LHCN-M2 (cell line): ENCODE measurements at places on chromosomes 4 and X. TPM values are rescaled to one million over a fixed set of nuclear protein-coding genes. Genes with fewer than 3 reads are reported as not detected.

DNA sequence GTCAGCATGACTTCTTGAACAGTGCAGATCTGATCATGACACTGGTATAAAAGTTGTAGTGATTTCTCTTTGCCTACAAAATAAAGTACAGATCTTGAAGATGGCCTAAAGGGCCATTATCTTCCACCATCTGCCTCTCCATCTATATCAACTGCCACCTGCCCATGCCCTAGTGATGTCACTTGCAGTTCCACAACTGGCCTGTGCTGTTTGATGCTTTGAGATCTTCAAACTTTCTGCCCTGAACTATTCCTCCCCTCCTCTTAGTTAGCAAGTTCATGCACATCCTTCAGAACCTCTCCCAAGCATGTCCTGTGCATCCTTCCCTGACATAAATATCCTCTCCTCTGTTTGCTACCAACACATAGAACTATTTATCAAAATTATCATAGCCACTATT is 217.0 kb downstream of the SOWAHB start:
- no peak for DNase-seq

- peak; percentile 60 for DNase-seq
Observed at GRCh38 chr4:181143250-181143854, 1099.8 kb upstream of the TENM3 start.

Gene NLGN3
- total RNA-seq, result 0.06 and 0.23 TPM in 2 replicates

DNA sequence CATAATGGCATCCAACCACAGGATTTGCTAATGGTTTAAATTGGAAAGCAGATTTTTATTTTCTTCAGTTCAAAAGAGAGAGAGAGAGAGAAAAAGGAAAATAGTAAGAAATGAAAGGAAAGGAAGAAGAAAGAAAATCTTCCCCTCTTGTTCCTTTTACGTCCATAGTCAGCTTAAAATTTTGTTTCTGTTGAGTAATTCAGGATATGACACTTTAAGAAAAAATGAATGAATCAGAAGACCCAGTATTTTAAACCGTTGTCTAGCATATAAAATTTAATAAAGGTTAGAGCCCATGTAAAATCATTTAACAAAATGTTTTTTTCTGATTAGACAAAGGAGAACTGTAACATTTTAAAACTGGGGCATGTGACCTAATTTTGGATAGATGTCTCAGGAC is 391.8 kb upstream of the EPHA5 start:
- DNase-seq, result peak; percentile 58

Gene PSAPL1
- total RNA-seq, result not detected in 2 replicates

GRCh38 chrX:111868726-111869638 is 7.0 kb upstream of the TRPC5OS start:
- no peak for DNase-seq

Gene FAM53A
- 11.1 and 12.3 TPM in 2 replicates for total RNA-seq

- no peak for DNase-seq
Observed at GRCh38 chrX:130984782-130985181, 73.4 kb upstream of the ARHGAP36 start.

Gene AIFM1
- total RNA-seq, result 17.4 and 23.0 TPM in 2 replicates

- DNase-seq, result no peak
Observed at GRCh38 chrX:139905051-139905450, 27.8 kb downstream of the ATP11C start.

DNA sequence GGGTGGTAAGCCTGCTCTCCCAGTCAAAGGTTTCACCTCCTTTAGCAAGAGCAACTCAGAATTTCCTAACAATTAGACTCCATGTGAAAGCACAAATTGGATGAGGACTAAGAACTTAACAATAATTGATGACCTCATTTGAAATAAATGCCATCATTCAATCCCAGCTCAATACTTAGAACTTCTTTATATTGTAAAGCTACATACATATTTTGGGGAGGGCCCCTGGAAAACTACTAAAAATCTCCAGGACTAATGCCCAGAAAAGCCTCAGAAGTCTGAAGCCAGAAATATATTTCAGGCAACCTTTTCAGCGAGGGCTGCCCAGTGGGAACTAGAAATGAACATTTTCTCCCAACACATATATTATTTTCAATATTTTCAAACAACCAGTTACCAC is 38.1 kb downstream of the AMOT start:
- DNase-seq, result no peak

DNA sequence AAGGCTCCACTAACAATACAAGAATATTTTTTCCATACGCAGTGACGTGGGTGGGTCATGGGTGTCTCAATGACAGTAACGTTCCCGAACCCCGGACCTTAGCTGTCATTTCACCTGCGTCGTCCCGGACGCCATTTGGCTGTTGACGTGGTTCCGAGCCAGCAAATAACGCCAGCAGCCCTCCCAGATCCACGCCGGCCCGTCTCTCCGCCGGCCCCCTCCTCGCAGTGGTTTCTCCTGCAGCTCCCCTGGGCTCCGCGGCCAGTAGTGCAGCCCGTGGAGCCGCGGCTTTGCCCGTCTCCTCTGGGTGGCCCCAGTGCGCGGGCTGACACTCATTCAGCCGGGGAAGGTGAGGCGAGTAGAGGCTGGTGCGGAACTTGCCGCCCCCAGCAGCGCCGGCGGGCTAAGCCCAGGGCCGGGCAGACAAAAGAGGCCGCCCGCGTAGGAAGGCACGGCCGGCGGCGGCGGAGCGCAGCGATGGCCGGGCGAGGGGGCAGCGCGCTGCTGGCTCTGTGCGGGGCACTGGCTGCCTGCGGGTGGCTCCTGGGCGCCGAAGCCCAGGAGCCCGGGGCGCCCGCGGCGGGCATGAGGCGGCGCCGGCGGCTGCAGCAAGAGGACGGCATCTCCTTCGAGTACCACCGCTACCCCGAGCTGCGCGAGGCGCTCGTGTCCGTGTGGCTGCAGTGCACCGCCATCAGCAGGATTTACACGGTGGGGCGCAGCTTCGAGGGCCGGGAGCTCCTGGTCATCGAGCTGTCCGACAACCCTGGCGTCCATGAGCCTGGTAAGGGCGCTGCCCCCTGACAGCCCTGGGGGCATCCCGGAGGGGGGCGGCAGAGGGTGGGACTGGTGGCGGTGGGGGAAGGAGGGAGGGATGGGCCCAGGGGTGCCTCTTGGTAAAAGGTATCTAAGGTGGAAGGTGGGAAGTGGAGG is at the start of gene CPE:
Gene CPE, plus strand, starts transcription at position 264 of the 933 bp plus-strand sequence. Its CDS starts 214 bp downstream, at position 478.
- DNase-seq, result peak; percentile 59
